NCI-H1930 (cell line): ENCODE measurements at places on chromosomes 7 and 10.

GRCh38 chr7:150898475-150899011 is 46.2 kb downstream of the AOC1 start:
- DNase-seq = peak; percentile 41

DNA sequence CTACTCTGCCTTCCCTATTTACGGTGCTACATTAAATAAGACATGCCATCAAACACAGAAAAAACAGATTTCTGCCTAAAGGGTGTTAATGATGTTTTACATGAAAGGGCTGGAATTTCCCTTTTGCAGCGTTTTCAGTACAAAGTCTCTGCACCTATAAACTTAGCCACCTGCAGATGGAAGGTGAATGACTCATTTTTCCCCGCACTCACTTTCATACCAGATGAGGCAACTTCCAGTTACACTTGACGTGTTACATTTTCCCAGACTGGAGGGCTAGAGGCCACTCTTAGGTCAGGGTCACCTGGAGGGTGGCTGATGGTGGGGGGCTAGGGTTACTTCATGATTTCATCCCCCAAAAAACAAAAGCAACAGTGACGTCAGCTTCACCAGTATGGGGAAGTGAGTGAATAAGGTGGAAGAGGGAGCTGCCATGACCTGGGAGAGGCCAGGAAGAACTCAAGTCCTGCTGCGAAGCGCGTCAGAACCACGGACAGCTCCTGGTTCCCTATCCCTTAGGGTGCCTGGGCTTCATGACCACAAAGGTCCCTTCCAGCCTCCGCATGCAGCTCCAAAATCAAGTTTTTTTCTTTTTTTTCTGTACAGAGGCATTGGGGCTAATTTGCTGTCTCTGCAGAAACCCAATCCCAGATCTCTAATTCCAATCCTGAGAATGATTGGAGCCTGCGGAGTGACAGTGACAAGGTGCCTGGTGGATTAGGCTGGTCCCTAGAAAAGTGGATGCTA is 94.0 kb downstream of the ADARB2 start:
- no peak for DNase-seq

- no peak for DNase-seq
Observed at GRCh38 chr10:5582736-5583135, 58.0 kb downstream of the CALML3 start.

- no peak for DNase-seq
Observed at GRCh38 chr10:28951484-28951883, 274.2 kb downstream of the BAMBI start.

DNA sequence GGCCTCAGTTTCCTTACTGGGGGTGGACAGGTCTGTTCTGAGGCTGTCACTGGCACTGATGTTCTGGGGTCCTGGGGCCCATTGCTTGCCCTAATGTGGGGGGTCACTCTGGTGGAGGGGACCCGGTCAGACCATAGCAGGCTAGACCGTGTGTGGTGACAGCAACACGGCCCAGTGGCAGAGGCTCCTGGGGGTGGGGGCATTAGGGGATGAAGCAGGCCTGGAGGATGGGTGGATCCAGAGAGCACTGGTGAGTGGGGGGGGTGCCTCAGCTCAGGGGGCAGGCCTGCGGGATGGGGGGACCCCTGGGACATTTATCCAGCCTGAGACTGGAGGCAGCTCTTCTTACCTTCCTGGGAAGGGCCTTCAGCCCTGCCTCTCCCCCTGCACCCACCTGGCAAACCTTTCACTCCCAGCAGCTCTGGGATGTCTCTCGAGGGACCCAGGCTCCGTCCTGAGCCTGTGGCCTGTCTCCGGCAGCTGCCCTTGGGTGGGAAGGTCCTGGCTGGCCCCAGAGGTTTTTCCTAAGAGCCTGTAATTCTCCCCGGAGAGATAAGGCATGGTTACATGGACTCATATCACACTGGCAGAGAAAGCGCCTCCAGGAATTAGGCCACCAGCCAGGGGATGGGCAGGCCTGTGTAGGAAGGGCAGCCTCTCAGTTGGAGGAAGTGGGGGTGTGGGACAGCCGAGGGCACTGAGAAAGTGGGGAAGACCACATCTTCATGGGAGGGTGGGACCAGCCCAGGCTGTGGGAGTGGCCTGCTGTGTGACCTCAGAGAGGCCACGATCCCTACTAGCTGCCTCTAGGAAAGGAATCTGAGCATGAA is 147.7 kb downstream of the UBE2H start:
- no peak for DNase-seq

DNA sequence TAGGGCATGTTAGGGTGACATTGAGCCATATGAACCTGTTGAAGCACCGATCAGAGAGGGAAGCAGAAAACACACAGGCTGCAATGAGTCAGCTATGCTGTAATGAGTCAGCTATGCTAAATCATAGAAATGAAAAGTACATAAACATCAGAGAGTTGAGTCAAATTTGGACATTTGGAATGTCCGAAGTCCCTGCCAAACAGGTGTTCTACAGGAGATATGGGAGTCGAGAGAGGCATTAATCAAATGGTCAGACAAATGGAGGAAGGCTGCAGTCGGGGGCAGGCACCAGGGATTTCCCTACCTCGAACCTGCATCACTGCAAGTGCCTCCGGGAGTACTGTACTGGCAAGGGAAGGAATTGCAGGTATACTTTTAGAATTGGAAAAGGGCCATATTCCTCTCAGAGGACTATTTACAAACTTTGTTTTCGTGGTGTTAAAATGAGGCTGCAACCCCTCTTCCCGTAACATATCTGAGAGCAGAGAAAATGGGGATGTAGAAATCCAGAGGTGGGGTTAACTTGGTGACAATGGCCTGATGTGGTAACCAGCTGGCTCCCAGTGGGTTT is 8.8 kb upstream of the ZC3HAV1 start:
- DNase-seq = no peak

- DNase-seq = no peak
Observed at GRCh38 chr7:25859412-25860274, 292.4 kb upstream of the NFE2L3 start.

DNA sequence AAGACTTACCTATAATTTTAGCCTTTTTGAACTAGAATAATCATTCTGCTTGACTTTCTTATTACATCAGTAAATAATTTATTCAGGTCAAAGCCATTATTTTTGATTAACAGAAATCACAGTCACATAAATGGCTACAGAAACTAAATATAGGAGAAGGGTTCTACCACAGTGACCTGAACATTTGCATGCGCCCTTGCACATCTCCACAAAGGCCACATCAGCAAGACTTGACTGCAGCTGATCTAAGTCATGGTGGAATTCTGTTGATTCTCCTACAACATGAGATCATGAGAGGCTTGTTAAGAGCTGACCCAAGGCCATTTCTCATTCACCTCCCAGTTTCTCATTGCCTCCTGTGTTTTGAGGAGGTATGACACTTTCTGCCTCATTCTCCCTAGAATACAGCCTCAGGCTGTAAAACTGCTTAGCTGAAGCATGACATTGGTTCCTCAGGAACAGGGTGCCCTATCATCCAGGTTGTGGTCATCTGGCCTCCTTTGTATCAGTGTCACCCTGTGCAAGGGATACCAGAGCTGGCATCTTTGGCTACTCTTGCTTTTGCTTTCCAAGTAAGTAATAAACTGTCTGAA is 6.7 kb upstream of the IMMP2L start:
- no peak for DNase-seq

- no peak for DNase-seq
Observed at GRCh38 chr10:8060010-8060703, 5.7 kb downstream of the GATA3 start.

DNA sequence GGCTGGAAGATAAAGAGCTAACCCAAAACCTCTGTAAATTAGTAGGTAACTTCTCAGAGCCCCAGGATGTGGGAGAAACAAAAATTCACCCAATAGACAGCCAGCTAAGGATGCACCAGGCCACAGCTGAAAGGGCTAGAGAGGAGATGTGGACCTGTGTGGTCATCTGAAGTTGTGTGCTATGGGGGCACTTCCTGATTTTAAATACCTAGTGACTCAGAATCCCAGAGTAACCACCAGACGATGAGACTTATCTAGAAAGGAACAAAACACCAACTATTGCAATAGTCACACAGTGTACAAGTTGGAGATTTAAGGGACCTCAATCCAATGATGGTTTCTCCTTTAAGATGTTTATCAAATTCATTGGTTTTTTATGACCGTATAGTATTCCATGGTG is 408.3 kb upstream of the ANKRD30A start:
- DNase-seq = no peak

GRCh38 chr10:126561294-126561920 is 109.1 kb downstream of the C10orf90 start:
- DNase-seq = no peak

GRCh38 chr7:98334081-98334480 is 52.6 kb downstream of the BRI3 start:
- no peak for DNase-seq

- DNase-seq = no peak
Observed at GRCh38 chr7:47452715-47453092, 129.2 kb downstream of the TNS3 start.

DNA sequence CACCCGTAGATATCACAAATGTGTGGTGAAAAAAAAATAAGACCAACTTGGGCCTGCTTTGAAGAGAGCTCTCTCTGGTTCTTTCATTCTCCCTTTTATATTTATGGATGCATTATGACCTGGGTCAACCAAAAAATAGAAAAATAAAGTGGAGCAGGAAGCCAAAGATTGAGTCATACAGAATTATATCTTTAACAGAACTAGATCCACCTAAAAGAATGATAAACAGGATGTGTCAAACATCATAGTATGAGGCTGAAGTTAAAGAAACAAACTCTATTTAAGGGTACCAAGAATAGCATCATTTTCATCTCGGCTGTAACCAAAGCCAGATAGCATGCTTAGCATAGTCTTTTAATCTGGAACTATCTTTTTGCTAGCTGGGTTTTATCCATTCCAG is 28.8 kb upstream of the NMT2 start:
- no peak for DNase-seq

GRCh38 chr7:26668821-26669220 is 195.6 kb downstream of the SKAP2 start:
- DNase-seq = no peak

DNA sequence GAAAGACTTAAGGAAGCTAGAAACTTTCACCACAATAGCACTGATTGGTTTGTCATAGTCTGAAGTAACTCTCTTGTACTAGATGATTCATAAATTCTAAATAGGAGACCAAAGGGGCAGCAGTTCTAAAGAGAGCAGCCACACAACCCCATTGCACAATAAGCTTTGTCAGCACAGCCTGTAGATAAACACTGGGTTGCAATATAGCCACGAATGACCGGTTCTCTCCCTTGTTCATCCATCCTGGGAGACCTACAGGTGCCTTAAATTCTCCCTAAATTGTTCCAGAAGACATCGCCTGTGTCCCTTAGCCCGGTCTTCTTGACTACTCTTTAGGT is 167.0 kb downstream of the SNX13 start:
- DNase-seq = no peak

GRCh38 chr10:78979938-78980337 is 88.8 kb upstream of the ZMIZ1 start:
- DNase-seq = no peak

- DNase-seq = no peak
Observed at GRCh38 chr10:23981520-23982309, 227.2 kb upstream of the KIAA1217 start.

DNA sequence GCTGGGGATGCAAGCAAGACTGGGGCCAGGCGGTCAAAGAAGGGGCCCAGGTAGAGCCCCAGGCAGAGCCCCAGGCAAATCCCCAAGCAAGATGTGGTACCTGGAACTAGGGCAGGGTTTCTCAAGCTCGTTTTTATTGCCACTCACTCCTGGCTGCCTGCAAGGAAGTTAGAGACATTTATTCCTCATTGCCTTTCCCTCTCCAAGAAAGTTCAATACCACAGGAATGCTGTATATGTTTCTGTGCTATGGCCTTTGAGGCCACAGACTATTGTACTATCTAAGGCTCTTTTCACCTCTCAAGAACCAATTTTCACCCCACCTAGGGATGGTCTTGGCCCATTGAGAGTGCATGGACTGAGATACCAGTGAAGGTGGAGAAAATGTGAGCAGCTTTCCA is 71.3 kb downstream of the TACC2 start:
- no peak for DNase-seq

DNA sequence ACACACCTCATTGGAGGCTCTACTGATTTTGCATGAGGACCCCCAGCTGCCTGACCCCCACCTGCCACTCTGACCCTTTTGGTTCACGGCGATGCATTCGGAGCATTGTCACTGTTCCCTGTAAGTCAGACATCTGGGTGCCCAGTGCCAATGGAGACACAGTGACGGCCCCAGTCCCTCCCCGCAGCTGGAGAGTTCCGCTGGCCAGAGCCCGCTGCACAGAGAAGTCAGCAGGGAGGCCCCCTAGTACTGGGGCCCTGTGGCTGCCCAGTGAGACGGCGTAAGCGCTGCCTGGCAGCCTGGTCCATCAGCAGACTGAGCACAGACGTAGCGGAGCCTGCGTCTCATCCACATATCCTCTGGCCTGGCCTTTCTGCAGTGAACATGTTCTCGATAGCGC is 77.5 kb downstream of the NKX6-2 start:
- DNase-seq = no peak

DNA sequence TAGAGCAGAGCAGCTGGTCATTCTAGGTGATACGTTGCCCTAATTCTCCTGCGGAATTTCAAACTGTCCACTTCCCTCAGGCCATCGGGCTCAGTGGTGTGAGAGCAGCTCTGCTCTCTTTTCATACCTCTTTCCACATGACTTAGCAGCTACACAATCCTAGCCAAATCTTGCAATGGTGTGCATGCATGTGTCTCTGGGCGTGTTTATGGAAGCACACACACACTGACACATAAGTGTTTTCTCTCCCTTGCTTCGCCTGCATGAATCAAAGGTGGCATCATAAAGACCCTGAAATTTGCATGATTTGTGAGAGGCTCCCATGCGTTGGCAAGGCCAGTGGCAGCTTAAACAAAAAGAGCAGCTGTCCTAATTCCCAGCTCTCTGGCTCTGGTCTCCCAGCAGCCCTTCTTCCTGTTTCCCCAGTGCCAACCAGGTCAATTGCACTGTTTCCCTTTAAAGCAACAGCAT is 1189.5 kb downstream of the GATA3 start:
- DNase-seq = no peak

DNA sequence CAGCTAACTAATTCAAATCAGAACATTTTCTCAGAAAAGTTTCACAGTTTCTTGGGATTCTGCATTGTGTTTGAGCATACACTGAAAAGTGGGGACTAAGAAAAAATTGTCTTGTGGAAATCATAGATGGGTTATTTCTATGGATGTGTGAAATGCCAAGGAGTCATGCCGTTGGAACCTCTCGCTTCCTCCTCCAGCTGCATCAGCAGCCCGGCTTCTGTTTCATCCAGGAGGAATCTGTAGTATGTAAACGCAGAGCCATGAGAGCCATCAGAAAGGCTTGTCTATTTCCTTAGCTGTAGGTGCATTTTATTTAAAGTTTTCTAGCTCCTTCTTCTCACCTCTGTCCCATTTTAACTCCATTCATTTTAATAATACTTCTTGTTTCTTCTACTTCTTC is 1144.1 kb downstream of the GATA3 start:
- no peak for DNase-seq
